ENCODE measurements at places on chromosomes 4 and X.

DNA sequence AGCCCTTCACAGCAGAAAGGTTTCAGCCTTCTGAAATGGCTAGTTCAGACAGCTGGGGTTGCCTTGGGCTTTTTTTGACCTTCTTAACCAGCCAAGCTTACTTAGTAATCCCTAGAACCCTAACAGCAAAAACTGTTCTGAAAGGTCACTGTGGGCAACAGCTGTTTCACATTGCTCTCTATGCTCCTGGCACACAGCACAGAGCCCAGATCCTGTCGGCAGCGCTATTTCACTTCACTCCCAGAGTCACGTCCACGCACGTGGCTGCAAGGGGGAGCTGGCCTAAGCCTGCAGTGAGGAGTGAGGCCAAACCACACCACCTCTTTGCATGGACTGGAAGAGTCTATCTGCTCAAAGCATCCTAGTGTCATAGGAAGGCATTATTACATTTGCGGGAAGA is 32.0 kb upstream of the STS start:
- peak; percentile 56 for DNase-seq

- DNase-seq = peak; percentile 57
Measured at GRCh38 chr4:105191621-105192210, 45.0 kb downstream of the TET2 start.

DNA sequence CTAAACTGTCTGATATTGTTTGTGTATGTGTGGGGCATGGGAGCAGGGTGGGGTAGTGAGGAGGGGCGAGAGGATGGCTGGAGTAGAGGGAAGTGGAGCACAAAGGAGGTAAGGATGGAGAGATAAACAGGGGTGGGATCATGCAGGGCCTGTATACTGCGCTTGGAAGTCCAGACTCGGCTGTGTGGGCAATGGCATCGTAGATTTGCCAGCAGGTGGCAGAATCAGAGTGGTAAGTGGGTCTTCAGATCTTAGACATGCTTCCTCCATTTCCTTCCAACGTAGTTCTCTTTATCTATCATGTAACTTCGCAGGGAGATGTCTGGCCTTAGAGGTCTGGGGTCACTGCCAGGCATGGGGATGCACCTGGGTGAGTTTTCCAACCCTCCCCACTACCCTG is 155.5 kb downstream of the PDGFRA start:
- peak; percentile 54 for DNase-seq

GRCh38 chr4:90198086-90198847 is 71.1 kb downstream of the CCSER1 start:
- DNase-seq = no peak

- DNase-seq = no peak
Measured at GRCh38 chr4:185207466-185207865, 1.9 kb upstream of the SNX25 start.

GRCh38 chrX:50066318-50066937 is 134.4 kb downstream of the AKAP4 start:
- no peak for DNase-seq

DNA sequence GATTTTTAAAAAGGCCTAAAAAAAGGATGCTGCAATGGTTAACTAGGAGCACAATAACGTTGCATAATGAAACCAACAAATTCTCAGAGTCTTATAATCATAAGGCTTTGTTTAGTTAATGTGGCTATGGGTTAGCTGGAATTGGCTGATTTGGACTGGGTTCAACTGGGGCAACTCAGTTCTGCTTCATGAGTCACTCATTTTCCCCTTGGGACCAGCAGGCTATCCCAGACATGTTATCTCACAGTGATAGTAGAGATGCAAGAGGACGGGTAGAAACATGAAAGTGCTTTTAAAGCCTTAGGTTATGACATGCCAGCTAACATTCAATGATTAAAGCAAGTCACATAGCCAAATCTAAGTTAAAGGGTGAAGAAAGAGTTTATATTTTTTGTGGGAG is 189.2 kb upstream of the GK2 start:
- peak; percentile 81 for DNase-seq

- peak; percentile 24 for DNase-seq
Measured at GRCh38 chr4:73434311-73434710, 1.7 kb upstream of the AFP start.

GRCh38 chr4:8591626-8592365 is 769 bp upstream of the CPZ start:
- no peak for DNase-seq

GRCh38 chrX:129525162-129525561 is 1.9 kb upstream of the SMARCA1 start:
- DNase-seq = peak; percentile 30

DNA sequence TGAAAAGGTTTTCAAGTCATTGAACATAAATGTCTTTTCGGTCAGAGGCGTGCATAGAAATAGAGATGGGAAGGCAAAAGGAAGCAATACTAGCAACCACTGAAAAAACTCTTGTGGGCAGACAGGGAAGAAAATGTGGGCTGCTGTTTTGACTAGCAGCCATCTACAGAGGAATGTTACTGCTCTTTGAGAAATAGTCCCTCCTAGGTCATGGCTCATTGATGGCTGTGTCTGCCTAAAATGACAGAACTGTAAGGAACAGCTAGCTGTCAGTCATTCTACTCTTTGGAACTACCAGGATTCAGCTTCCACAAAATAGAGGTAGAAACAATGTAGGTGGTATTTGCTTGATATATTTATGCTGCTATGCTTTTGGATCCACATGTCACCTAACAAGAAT is 26.9 kb upstream of the TMPRSS11B start:
- DNase-seq = peak; percentile 1
